ENCODE measurements at places on chromosomes 7 and 10.
A peak's percentile ranks its signal among the peaks of the same experiment; 100 is the strongest.

DNA sequence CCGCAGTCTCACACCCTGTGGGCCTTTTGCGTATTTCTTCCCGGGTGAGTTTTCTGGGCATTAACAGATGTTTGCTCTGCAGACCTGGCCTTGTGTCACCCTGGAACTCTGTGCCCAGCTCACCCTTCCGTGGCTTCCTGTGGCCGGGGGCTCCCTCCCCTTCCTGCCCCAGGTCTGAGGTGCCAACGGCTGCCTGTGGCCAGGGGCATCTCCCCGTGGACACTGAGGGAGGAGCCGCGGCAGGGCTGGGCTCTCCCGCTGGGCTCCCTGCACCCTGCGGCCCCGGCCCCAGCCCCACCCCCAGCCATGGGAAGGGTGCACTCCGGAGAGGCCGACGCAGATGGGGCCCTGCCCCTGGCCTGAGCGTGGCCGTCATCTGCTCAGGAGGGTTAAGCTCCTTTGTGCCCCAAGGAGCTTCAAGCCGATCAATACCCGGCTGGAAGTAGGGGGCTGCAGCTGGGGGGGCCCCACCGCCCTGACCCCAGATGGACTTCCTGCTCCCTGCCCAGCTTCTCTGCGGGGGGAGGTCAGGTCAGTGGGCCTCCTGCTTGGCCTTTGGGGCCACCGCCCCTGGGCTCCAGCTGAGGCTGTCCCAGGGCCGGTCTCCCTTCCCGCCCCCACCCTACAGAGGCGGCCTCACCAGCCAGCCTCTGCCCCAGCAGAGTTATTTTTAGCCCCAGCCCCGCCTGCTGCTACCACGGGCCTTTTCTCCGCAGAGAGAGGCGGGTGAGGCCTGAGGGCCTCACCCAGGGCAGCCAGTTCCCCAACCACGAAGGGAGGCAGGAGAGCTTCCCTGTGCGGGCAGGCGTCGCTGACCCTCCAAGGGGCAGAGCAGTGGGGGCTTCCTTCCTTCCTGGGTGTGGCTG, 24.2 kb downstream of the PWWP2B start:
- no peak for DNase-seq

DNA sequence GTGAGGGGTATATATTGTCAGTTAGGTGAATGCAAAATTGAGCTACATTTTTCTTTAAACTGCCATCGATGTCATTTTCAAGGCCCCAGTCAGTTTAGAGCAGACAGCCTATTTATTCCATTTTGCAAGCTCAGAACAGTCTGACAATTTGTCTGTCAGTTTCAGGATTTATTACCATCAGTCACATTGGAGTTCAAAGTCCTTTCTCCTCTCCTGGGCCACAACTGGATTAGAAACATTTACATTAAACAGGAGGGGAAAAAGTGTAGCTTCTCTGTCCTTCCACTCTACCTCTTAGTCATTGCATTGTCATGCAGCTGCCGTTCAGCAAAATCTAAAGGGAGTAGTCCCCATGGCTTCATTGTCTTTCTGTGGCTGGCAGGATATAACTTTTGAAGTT, 3.5 kb upstream of the GHITM start:
- no peak for DNase-seq

GRCh38 chr10:99945263-99945662, 64.5 kb downstream of the DNMBP start:
- DNase-seq: no peak

DNA sequence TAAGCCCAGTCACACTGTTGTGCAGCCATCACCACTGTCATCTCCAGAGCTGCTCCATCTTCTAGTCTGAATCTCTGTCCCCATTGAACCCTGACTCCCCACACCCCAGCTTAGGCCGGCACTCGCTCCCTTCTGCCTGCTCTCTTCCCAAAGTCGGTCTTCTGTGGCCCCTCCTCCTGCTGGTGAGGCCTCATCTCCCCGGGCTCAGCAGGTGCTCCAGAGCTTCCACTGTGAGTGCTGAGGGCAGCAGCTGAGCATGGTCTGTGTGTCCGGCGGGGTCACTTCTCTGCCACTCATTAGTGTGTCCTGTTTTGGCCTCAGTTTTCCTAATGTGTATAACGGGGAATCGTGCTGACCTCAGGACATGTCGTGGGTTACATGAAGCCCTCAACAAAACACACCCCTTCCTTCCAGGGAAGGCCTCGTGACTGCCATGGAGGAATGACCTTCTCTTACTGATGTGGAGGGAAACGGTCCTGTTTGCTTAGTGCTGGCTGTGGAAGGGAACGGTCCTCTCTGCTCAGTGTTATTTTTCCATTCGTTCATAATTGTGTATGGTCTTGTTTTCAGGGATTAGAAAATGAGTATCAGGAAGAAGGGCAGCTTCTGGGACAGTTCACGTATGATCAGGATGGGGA, 4.3 kb upstream of the GET4 start:
- no peak for DNase-seq

DNA sequence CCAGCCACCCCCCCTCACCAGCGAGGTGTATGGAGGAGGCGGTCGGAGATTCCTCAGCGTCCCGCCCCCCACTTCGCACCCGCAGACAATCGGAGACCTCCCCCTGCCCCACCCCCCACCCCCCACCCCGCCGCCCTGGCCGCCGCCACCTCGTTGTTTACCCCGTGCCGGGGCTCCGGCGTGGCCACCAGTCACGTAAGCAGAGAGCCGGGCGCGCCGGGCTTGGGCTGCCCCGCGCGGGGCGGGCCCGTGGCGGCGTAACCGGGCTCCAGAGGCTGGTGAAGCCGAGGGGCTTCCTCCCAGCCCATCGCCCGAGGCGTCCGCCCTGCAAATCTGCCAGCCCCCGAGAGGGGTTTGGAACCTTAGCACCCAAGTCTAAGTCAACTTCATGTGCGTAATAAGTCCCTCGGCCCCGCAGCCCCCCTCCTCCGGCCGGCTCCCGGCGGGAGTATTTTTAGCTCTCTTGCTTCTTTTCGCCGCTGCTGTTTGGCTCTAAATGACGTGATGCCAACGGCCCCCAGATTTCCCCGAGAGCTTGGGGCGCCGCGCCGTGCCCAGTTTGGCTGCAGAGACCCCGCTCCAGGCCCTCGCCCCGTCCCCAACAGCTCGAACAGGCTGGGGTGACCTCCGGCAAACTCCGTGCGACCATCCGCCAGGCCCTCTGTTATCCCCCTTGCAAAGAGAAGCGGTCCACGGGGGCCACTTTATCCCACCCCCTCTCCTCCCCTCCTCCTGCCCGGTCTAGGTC, 2.7 kb downstream of the MXI1 start:
- no peak for DNase-seq

DNA sequence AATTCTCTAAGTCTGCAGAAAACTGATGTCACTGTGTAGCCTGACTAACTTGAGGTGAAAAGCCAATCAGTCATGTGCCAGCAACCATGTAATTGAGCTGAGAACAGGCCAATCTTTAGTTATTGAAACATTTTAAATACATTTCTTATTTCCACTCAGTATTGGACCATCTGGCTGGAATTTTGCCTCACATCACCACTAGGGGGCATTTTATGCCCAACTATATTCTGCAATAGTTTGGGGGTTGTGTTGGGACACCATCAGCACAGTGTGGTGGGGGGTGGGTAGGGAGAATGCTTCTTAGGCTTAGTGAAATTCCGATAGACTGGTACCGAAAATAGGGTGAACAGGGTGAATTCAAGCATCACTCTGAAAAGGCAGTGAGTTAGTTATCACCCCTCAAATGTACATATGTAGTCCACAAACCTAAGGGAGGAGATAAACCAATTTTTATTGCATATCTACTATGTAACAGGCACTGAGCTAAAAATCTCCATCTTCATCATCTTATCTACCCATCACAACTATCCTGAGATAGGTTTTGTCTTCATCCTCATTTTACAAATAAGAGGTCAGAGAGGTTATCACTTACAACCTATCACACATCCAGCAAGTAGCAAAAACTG, 17.8 kb downstream of the NPSR1 start:
- no peak for DNase-seq

GRCh38 chr10:109062371-109062770, 860.9 kb downstream of the XPNPEP1 start:
- no peak for DNase-seq

DNA sequence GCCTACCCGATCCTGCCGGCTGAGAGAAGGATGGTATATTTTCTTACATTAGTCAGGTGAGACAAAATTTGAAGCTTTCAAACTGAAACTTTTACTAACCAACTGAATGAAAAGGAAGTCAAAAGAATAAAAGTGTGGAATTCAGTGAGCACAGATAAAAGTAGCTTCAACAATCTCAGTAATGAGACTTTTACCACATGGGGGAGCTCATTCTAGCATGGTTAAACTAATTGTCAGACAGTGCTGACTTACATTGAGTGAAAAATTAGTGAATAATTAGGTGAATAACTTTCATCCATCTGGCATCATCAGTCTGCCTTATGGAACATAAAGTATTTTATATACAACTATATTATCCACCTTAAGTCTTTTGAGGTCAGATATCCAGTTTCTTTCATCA, 8.4 kb downstream of the FAM237B start:
- no peak for DNase-seq

- no peak for DNase-seq
Measured at GRCh38 chr10:101504438-101504837, 83.6 kb downstream of the POLL start.

DNA sequence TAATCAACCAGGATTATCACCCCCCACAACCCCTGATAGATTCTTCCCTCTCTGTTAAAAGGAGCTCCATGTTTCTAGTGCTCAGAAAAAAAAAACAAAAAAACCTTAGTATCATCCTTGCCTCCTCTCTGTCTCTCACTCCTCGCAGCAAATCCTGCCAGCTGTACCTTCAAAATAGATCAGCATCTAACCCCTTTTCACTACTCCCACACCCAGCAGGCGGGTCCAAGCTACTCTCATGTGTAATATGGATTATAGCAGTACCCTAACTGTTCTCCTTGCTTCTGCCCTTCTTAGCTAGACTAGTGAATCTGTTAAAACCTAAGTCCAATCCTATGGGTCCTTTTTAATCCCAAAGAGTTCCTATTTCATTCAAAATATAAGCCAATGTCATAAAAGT, 667.4 kb downstream of the MAGI2 start:
- DNase-seq: no peak

DNA sequence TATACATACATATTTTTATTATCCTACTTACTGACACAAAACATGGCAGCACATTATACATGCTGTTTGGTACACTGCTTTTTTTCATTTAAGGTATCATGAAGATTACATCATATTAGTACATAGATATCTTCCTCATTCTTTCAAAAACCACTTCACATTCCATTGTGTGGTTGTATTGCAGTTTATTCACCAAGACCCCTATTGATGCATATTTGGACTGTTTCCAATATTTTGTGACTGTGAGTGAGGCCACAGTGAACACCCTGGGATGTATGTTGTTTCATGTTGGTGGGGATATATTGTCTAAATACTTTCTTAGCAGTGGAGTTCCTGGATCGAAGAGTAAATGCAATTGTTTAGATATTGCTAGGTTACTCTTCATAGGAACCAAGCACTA, 39.0 kb downstream of the TFAM start:
- no peak for DNase-seq

- DNase-seq: no peak
Measured at GRCh38 chr7:11716185-11716584, 115.8 kb downstream of the THSD7A start.

DNA sequence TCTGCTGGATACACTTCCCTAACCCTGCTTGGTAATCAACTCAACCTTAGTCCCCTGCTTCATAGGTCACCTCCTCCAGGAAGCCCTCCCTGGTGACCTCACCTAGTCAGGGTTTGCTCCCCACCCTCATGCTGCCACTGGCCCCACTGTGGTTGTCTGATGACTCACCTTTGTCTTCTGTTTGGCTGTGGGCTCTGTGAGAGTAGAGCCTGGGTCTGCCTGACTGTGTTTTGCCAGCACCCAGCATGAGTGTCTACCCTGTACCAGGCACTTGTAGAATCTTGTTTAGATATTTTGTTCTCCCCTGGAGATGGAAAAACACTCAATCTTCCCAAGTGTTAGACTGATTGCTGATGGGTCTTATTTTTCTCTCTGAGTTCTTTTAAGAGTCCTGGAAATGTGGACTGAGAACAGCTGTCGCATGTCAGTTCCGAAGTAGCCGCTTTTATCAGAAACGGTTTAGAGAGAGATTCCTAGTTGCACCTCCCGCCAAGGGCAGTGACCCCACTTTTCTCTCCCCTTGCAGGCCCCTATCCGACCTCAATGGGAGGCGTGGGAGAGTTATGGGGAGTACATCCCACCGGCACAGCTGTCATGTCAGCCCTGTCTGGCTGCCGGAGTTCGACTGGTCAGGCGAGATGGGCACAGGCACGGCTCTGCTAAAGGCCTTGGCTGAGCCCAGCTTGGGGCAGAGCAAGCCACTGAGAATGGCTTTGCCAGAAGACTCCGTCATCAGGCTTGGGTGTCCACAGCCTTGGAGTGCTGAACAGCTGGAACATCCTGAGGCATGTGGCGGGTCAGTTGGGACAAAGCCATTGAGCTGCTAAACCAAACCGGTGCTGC, 134.3 kb downstream of the GRK5 start:
- peak; percentile 20 for DNase-seq

GRCh38 chr7:24948739-24949138, 31.2 kb downstream of the OSBPL3 start:
- no peak for DNase-seq

- no peak for DNase-seq
Measured at GRCh38 chr7:37336259-37336658, 112.4 kb downstream of the ELMO1 start.

- DNase-seq: no peak
Measured at GRCh38 chr10:75165684-75166622, 44.6 kb upstream of the VDAC2 start.

- DNase-seq: no peak
Measured at GRCh38 chr7:35492451-35493175, 202.3 kb downstream of the HERPUD2 start.

- no peak for DNase-seq
Measured at GRCh38 chr10:121527690-121528089, 70.6 kb downstream of the FGFR2 start.

DNA sequence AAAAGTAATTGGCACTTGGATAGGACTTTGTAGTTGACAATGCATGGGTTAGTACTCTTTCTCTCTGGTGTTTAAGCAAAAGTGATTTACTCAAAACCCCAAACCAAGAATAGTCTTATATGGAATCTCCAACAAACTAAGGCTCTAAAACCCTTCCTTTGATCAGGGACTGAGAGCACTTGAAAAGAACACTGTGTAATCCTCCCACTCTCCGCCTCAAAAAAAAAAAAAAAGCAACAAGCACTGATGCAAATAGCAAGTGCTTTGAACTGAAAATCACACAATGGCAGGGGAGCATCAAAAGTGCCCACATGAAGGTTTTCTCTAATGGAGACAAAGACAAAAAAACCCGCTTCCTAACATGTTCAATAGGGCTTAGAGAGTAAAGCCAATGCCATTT, 467.9 kb upstream of the AUTS2 start:
- DNase-seq: no peak

DNA sequence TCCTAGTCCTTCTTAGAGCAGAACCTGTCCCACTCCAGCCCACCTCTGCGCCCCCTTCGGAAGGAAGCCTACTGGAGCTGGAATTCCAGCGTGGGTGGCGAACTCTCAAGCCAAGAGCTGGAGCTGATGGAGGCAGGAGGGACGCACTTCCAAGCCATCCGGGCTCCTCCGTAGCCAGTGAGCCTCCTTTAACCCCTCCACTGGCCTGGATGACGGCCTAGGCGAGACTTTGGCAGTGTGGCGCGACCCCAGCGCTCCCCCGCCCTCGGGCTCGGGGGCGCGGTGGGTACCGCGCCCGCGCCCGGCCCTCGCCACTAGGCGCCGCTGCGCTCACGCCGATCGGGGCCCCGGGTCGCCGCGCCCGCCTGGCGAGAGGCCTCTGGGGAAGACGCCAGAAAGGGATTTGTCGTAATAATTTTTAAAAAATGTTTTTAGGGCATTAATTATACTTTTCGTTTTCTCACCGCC, 5.1 kb upstream of the EMX2 start:
- no peak for DNase-seq

- DNase-seq: no peak
Measured at GRCh38 chr7:6012355-6013104, 3.5 kb downstream of the AIMP2 start.

- no peak for DNase-seq
Measured at GRCh38 chr7:96189129-96189820, 132.6 kb downstream of the SLC25A13 start.
